ENCODE measurements at places on chromosomes 6 and 20.

GRCh38 chr6:128883906-128884305, 968 bp downstream of the LAMA2 start:
- no peak for DNase-seq

- no peak for DNase-seq
These were observed 38.9 kb upstream of the THBS2 start for GRCh38 chr6:169292338-169293124.

DNA sequence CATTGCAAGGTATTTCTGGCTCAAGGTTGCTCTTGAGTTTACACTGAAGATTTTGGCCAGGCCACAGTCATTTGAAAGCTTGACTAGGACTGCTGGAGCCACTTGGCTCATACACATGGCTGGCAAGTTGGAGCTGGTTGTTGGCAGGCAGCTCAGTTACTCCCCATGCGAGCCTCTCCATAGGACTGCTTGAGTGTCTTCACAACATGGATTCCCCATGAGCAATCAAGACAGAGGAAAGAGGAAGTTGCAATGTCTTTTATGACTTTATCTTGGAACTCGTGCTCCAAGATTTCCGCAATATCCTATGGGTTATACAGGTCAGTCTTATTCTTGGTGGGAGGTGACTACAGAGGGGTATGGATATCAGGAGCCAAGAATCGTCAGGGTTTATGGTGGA, 1.4 kb upstream of the MANBAL start:
- DNase-seq, result no peak

- DNase-seq, result no peak
These were observed 22.9 kb upstream of the HLA-B start for GRCh38 chr6:31379850-31380249.

DNA sequence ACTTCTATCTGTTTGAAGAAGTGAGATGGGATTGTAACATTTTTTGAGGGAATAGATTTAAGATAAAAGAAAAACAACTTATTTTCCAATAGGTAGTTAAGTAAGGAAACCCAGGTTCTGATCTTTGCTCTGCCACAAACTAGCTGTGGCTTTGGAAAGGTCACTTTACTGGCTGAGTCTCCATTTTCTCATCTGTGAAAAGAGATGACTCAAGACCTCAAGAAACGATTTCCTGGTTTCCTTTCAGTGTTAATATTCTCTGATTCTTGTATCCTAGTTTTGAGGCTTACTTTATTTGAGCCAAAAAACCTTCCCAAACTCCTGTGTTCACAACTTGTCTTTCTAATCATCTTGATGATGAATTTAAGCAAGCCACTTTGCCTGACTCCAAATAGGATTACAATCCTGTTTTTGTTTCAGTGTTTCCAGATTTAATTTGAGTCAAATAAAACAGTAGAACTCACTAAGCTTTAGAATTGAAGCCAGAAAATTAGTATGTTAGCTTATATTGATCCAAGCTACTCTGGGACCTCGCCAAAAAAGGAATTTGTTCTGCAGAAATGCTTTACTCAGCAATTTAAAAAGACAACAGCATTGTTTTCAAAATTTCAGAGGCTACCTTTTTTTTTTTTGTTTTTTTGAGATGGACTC, 51.1 kb downstream of the ENPP1 start:
- no peak for DNase-seq

DNA sequence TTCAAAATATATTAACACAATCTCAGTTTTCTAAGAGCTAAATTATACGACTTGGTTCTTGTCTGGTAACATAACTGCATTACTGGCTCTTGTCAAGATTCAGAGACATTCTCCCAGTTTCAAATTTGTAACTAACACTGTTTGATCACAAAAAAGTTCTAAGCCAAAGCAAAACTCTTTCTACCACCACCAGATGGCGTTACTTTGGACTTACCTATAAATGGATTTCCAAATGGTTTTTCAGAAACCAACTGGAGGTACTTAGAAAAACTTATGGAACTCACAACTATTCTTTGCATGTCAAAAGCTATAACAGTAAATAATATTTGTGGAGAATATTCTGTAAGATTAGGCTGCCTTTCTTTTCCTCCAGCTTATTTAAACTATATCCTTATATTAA, 34.2 kb upstream of the GFRAL start:
- DNase-seq, result peak; percentile 16

- DNase-seq, result no peak
These were observed 8.1 kb downstream of the C6orf120 start for GRCh38 chr6:169710009-169710408.

DNA sequence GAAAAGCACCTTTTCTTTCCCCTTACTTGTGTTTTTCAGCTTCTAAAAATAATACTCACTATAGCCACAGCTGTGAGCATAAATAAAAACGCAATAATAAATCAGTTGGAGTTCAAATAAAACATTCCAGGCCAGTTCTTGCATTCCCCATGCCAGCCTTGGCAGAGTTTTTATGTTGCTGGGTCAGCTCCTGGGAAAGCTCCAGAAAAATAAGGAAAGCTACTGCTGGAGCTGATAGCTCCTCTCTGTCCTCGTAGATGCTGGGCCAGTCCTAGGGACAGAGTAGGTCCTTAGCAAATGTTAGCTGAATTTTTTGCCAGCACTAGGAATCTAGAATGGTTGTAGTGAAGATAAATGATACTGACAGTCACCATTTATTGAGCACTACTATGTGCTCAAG, 389.0 kb upstream of the SYNCRIP start:
- DNase-seq, result no peak

GRCh38 chr6:39765508-39766065, 26.6 kb upstream of the DAAM2 start:
- DNase-seq, result no peak

GRCh38 chr20:48275286-48276020, 490.2 kb upstream of the SULF2 start:
- DNase-seq, result no peak

DNA sequence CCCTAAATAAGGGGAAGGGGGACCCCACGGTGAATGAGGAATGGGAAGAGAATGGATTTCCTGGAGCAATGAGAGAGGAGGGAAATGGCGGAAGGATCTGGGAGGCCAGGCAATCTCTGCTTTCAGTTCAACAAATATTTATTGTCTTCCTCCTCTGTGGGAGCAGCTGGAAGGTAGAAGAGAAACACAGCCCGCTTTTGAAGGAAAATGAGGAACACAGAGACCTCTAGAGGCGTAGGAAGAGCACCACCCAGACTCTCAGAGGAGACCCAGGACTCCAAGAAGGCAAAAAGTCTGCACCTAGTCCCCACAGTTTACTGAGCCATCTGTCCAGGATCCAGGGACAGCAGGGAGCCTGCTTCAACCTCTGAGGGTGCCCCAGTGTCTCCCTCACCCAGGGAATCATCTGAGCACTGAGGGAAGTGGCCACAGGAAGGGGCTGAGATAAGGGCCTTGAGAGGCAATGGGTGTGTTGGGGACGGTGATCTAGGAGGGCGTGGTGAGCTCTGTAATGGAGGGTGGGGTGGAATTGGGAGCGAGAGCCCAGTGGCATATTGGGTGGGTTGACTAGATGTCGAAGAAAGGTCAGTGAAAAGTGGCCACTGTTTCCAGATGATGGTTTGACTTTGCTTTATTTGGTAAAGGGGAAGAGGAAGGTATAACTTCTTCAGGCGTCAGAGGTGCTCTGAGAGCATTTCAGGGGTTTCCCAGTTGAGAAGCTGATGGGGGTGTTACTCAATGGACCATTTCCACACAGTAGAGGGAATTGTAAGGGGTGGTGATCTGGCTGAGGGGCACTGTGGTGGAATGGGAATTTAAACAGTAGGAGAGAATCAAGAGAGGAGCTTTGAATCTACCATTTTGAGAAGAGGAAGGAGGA, 610 bp downstream of the PSORS1C1 start:
- DNase-seq, result no peak
